ENCODE measurements at places on chromosomes 2 and 18.

DNA sequence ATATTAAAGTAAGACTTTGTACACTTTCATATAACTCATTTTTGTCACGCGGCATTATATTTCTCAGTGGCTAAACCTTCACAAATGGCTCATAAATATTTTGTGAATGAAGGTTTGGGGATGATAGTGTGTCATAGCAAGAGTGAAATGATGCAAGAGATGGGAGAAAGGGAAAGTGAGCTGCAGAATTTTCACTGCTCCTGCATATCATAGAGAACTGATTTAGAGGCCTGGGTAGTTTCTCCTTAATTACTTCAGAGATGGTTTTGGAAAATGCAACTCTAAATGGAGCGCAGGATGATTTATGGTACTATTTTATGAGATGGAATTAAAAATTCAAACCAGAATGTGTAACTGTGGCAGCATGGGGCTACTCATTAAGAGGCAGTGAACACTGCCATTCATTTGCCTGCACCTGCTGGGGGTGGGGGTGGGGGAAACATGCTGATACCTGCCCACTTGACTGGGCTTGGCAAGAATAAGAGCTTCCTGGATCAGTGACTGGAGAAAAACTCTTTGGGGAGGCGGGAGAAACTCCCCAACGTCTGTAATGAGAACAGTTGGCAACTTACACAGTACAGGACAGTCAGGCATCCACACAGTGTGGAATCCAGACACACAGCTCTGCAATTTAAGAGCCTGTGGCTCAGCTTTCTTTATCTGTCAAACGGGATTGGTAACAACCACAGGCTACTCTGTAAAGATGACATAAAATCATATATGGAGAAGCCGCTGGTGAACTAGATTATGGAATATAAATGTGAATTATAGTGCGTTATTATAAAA lies 941.9 kb downstream of the SLC4A3 start:
- no peaks in the 10 kb centered on the region for H3K36me3 ChIP-seq
- no peak overlapping the region for H3K4me3 ChIP-seq
- H3K4me1 ChIP-seq: no peaks in the 10 kb centered on the region
- no peak for DNase-seq
- no peak overlapping the region for H3K27ac ChIP-seq

- DNase-seq: no peak
- peaks cover 3% of the 10 kb centered on the region for H3K4me1 ChIP-seq
- H3K4me3 ChIP-seq: no peak overlapping the region
- H3K36me3 ChIP-seq: no peaks in the 10 kb centered on the region
Observed at GRCh38 chr2:119487434-119488244, 36.6 kb downstream of the SCTR start.

DNA sequence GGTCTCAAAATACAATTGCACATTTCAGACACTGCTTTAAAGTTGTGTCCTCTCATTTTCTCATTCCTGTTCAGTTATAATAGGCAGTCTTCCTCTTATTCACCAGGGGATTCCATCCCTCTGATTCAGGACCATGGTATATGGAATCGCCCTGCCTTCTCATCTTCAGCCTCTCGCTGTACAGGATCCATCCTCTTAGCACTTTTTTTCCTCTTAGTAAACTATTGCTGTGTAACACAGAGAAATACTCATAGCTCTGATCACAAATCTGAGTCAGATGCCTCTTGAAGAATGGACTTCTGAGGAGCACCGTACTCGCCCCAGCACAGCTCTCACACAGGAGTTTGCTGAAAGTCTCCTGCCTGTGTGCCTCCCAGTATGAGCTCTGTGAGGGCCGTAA lies 11.3 kb downstream of the RMP24 start:
- H3K27ac ChIP-seq: no peak overlapping the region
- H3K4me1 ChIP-seq: no peaks in the 10 kb centered on the region
- no peak for DNase-seq
- no peak overlapping the region for H3K4me3 ChIP-seq
- no peaks in the 10 kb centered on the region for H3K27me3 ChIP-seq

DNA sequence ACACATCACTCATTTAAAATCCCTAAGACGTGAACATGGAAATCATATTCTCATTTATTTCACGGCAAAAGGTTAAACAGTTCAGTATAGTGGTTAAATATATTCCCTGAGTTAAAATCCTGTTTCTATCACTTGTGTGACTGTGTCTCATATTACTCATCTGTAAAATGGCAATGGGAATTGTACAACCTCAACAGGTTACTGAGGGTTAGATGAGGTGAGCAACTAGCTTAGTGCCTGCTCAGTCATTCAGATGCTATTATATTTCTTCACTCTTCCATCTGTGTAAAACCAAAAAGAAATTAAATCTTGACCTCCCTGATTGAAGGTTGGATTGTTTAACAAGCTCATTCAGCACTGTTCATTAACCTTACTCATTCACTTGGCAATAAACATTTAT lies 212.4 kb upstream of the STK17B start:
- H3K4me3 ChIP-seq: no peak overlapping the region
- H3K27me3 ChIP-seq: no peaks in the 10 kb centered on the region
- DNase-seq: no peak
- H3K4me1 ChIP-seq: no peaks in the 10 kb centered on the region

GRCh38 chr18:59308248-59308937 lies 10.1 kb downstream of the CPLX4 start:
- no peaks in the 10 kb centered on the region for H3K27me3 ChIP-seq
- H3K36me3 ChIP-seq: no peaks in the 10 kb centered on the region
- peak overlapping the region; percentile 19 for H3K4me3 ChIP-seq
- H3K4me1 ChIP-seq: no peaks in the 10 kb centered on the region

DNA sequence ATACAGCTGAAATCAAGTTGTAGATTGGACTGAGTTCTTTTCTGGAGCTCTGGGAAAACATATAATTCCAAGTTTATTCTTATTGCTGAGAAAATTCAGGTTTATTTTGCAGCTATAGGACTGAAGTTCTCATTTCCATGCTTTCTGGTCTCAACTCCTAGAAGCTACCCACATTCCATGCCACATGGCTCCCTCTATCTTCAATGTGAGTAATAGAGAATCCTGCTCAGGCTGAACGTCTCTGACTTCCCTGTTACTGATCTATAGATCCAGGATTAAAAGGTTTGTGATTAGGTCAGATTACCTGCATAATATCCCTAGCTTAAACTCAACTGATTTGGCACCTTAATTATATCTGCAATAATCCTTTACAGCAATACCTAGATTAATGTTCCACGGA lies 453.8 kb upstream of the MC4R start:
- no peaks in the 10 kb centered on the region for H3K36me3 ChIP-seq
- no peak overlapping the region for H3K4me3 ChIP-seq
- no peaks in the 10 kb centered on the region for H3K4me1 ChIP-seq
- DNase-seq: no peak

- no peaks in the 10 kb centered on the region for H3K27me3 ChIP-seq
- no peaks in the 10 kb centered on the region for H3K36me3 ChIP-seq
- no peak overlapping the region for H3K4me3 ChIP-seq
- H3K4me1 ChIP-seq: peaks cover 11% of the 10 kb centered on the region
- no peak overlapping the region for H3K27ac ChIP-seq
Observed at GRCh38 chr2:20615466-20616241, 35.2 kb downstream of the HS1BP3 start.

DNA sequence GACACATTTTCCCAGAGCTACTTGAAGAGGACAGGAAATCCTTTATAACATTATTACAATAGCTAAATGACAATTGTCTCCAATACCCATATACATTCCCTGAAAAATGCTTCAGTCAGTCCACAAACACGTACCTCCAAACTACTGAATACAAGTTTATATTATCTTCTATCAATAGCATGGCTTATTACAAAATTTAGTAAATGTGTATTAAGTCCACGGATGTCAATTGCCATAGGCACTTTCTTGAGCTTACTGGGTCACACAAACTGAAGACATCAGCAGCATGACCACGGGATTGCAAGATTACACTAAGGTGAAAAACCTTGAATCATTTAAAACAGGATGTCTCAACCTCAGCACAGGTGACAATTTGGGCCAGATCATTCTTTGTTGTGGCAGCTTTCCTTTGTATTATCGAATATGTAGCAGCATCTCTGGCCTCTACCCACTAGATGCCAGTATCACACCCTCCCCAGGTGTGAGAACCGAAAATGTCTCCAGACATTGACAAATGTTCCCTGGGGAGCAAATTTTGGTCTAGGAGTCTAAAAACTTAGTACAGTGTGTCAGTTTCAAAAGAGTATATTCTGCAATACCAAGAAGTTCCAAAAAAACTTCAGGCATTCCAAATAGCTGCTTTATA lies 1.4 kb downstream of the MBD2 start:
- no peaks in the 10 kb centered on the region for H3K36me3 ChIP-seq
- DNase-seq: no peak
- H3K4me1 ChIP-seq: no peaks in the 10 kb centered on the region
- no peak overlapping the region for H3K27ac ChIP-seq
